ENCODE measurements at places on chromosomes 6 and 20.

- no peak for DNase-seq
Measured at GRCh38 chr6:162153120-162153519, 574.4 kb downstream of the PRKN start.

DNA sequence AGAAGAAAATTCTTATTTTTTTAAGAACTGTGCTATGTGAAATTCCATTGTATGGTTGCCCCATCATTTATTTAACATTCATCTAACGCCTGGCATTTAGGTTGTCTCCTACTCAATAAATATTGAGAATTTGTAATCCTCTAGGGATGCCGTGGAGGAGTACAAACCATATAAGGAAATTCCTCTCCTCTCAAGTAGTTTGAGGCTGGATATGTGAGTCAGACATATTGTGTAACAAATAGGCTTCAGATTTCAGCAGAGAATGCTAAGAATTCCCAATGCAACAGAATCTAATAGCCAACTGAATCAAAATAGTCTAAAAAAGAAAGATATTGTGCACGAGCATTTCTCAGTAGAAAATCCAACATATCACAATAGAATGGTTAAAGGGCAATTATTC is 174.7 kb downstream of the OTOR start:
- DNase-seq = no peak

- DNase-seq = no peak
Measured at GRCh38 chr6:27472182-27472616, 706 bp downstream of the ZNF184 start.

- no peak for DNase-seq
Measured at GRCh38 chr20:12893019-12893418, 115.8 kb upstream of the SPTLC3 start.

DNA sequence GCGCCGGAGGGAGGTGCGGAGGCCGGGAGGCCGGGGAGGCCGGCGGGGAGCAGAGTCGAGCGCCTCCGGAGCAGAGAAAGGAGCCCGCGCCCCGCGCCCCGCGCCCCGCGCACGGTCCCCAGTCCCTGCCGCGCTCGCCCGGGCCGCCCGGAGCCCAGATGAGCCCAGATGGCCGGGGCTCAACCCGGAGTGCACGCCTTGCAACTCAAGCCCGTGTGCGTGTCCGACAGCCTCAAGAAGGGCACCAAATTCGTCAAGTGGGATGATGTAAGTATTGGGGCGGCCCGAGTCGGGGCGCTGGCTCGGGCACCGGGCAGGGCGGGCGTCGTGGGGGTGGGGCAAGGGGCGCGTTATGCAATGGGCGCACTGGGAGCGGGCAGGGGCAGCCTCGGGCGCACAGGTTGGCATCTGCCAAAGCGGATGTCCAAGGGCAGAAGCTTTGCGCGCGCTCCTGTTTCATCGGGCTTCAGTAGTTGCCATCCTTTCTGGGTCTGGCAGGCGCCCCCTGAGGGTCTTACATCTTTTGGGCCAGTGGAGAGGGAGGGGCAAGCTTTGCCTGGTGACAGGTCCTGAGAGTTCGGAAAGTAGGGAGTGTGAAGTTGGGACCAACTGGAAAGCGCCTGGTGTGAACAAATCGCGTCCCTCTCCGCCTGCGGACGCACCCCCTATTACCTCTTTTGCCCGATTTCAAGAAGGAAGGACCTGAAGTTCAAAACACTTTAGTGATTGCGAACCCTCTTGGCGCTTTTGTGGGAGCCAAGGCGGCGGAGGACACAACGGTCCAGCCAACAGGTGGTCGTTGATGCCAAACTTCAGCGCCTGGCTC is 631 bp downstream of the PLCB1 start:
- peak; percentile 89 for DNase-seq

DNA sequence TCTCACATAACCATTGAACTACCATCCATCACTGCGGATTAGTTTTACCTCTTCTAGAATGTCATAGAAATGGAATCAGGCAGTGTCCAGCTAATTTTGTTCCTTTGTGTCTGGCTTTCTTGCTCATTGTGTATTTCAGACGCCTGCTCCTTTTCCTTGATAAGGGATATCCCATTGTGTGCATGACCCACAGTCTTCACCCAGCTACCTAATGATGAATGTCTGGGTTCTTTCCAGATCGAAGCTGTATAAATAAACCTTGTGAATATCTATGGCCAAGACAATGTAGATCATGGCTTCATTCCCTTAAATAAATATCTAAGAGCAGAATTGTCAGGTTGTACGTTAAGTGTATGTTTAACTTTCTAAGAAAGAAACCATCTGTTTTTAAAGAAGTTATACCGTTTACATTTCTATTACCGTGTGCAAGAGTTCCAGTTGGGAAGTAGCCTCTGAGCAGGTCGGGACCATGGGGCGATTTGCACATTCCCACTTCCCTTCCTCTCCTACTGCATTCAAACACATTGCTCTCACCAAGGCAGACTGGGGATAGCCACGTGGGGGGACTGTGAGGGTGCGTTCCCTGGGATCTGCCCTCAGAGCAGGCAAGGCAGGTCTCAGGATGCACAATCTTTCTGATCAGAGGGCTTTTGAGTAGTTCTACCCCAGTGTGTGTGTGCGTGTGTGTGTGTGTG is 13.1 kb downstream of the CD93 start:
- DNase-seq = no peak

- DNase-seq = no peak
Measured at GRCh38 chr6:14571746-14572145, 454.2 kb downstream of the CD83 start.

GRCh38 chr6:154213782-154214181 is 142.8 kb downstream of the IPCEF1 start:
- DNase-seq = no peak

- DNase-seq = no peak
Measured at GRCh38 chr20:22795871-22796270, 211.5 kb upstream of the FOXA2 start.

- DNase-seq = peak; percentile 64
Measured at GRCh38 chr20:64239449-64240242, 15.9 kb upstream of the PCMTD2 start.

- DNase-seq = no peak
Measured at GRCh38 chr20:16283978-16284377, 289.3 kb downstream of the KIF16B start.

GRCh38 chr6:80449726-80450125 is 343.3 kb downstream of the BCKDHB start:
- DNase-seq = no peak
